CD4-positive, CD25-positive, alpha-beta regulatory T cell (primary cell): ENCODE measurements at places on chromosomes 4 and X.

DNA sequence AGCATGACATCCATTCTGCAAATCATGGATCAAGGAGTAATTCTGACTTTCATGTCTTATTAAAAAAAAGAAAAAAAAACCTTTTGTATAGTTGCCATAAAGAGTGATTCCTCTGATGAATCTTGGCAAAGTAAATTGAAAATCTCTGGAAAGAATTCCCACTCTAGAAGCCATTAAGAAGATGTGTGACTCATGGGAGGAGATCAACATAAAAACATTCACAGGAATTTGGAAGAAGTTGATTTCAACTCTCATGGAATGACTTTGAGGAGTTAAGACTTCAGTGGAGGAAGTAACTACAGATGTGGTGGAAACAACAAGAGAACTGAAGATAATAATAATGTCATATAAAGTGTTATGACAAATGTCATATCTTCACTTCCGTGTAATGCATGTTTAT, 204.2 kb downstream of the PABPC4L start:
- DNase-seq = no peak

GRCh38 chr4:26032142-26032541, 118.1 kb downstream of the SMIM20 start:
- no peak for DNase-seq

DNA sequence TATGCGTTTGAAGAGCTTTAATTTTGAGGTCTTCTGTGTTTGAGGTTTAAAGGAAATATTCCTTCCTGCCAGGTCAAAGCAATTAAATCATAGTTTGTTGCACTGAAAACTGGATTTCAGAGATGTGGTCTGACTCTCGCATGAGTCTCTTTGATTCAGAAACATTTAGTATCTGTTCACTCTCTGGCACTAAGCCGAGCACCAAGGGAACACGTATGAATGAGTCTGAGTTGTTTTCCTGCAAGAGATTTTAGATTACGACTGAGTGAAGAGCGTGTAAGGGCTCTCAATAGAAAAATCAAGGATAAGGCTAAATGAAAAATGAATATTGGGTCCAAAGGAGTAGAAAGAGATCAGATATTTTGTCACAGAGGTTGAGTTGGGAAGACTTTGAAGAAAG, 875.4 kb upstream of the PRKX start:
- DNase-seq = no peak

DNA sequence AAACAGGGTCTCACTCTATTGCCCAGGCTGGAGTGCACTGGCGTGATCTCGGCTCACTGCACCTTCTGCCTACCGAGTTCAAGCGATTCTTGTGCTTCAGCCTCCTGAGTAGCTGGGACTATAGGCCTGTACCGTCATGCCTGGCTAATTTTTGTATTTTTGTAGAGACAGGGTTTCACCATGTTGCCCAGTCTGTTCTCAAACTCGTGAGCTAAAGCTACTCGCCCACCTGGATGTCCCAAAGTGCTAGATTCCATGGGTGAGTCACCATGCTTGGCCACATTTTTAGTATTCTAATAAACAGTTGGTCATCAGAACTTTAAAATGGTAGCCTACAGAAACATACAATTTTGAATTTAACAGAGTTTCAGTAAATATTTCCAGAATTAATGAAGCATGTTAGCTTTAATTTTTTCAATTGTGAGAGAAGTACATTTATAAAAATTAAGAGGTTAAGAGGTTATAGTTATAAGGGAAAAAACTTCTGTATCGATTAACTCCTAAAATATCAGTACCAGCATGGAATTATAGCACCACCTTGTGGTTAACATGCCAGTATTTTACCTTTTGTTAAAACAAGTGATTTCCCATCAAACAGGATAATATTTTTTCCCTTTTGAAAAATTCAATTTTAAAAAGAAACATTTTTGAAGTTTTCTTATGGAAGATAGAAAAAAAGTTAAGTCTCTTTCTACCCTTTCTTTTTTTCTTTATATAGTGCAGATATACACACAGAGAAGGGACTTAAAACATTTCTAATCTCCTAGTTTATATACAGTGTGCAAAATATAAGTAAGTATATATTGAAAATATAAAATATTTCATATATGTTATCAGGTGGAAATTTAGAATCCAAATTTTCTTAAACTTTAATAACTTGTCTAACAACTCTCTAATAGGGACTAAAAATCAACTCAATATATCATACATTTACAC, 35.4 kb downstream of the CEP44 start:
- DNase-seq = peak; percentile 40

GRCh38 chr4:95167805-95168204, 381.0 kb downstream of the UNC5C start:
- no peak for DNase-seq

- no peak for DNase-seq
These were observed 120.2 kb upstream of the PJA1 start for GRCh38 chrX:69285401-69285877.

GRCh38 chrX:55159551-55159950, 60.6 kb upstream of the PAGE5 start:
- peak; percentile 47 for DNase-seq

GRCh38 chrX:19836337-19836736, 51.1 kb downstream of the SH3KBP1 start:
- no peak for DNase-seq

GRCh38 chrX:150362599-150363481, at the start of gene MAMLD1:
MAMLD1 (plus strand) TSS chrX:150363317; CDS start chrX:150445517, 82,200 bp downstream.
- peak; percentile 47 for DNase-seq

GRCh38 chr4:27043200-27043599, 182.6 kb downstream of the STIM2 start:
- no peak for DNase-seq

GRCh38 chr4:110289601-110290100, 91.2 kb upstream of the ELOVL6 start:
- DNase-seq = no peak

- DNase-seq = no peak
These were observed 1.0 kb upstream of the SNCA start for GRCh38 chr4:89837993-89838390.

GRCh38 chr4:181966104-181966551, 277.1 kb upstream of the TENM3 start:
- no peak for DNase-seq

DNA sequence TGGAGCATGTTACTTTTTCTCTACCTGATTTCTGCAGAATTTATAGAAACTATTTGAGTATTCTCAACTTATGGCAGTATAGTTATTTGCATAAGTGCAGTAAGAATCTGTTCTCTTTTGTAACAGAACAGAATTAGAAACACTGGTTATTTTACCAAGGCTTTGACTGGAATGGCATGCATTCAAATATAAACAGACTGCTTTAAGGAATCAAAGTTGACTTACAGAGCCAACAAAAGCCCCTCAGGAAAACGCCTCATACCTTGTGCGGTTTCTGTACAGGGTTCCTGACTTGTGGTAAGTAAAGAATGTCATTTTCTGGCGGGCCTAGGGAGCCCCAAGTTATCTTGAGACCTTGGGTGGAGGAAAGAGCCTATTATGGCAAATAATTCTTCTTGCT, 97.1 kb downstream of the GPR143 start:
- DNase-seq = no peak

GRCh38 chrX:105765691-105766090, 56.6 kb upstream of the NRK start:
- DNase-seq = no peak

- DNase-seq = no peak
These were observed 55.6 kb downstream of the SPATA18 start for GRCh38 chr4:52106660-52107059.

DNA sequence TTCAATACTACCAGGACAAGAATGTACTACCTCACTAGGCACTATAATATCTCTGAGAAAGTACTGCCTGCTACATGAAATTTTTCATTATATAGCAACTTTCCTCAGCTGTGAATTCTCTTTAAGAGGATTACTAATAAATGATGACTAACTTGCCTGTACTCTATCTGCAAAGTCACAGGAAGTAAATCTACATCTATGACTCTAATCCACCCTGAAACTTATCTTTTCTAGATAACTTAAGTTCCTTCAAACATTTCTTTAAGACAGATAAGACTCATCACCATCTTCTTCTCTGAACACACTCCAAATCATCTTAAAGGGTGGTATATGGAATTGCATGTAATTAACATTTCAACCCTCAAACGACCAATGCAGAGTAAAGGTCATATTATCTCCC, 28.8 kb downstream of the RPS6KA3 start:
- DNase-seq = no peak

GRCh38 chrX:71629467-71629866, 11.2 kb upstream of the CXCR3 start:
- DNase-seq = no peak

DNA sequence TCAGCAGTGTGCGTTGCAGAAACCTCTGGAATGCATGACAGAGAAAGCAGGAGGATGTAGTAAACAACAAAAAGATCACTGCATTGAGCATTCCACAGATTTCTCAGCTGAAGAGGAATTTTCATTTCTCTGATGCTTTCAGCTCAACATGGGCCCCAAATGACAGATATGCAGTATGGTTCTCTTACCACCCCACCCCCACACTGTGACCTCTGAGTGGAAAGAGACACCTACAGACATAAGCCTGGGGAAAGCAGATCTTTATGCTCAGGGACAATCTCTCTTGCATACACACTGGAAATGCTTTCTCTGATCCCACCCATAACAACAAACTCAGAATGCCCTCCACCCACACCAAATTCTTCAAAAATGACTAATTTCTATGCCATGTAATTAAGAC, 983.7 kb upstream of the LCORL start:
- DNase-seq = no peak

- DNase-seq = no peak
These were observed 23.2 kb upstream of the GAB1 start for GRCh38 chr4:143313521-143313920.

DNA sequence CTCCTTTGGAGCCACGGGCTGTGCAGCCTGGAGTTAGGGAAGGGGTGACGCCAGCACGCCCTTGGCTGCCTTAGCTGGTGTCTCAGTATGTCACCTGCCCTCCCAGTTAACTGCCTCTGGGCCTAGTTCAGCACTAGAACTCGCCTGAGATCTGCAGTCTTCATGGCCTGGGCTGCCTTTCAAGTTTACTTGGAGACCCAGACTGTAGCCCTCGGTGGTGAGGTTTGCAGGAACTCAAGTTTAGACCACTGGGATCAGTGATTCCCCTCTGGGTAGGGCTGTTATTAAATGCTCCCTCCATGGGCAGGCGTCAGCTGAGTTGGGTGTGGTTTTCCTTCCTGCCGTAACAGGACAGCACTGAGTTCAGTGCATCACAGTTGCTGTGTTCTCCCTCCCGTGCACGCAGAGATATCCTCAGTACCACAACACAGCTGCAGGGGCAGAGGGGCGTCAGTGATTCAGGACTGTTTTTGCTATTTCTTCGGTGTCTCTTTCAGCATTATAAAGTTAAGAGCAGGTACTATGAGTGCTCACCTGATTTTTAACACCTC, 30.5 kb downstream of the PLAC8 start:
- DNase-seq = peak; percentile 78

GRCh38 chr4:24042094-24042493, 152.2 kb upstream of the PPARGC1A start:
- no peak for DNase-seq

DNA sequence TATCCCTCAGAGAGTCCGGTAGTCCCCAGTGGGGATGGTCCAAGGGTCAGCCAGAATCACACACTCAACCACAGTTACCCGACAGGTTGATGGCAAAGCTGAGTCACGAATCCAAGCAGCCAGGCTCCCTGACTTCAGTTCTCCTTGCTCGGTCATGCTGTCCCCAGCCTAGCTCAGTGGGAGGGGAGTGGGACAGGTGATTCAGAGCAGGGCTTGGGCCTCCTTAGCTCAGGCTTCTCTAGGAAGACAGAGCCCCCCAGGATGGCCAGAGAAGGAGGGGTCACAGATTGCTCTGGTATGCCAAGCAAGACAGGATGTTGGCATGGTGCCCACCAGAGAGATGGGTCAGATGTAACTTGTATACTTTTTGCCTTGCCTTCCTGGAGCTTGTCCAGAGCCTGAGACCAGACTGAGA, 66.5 kb downstream of the EFNB1 start:
- DNase-seq = no peak

DNA sequence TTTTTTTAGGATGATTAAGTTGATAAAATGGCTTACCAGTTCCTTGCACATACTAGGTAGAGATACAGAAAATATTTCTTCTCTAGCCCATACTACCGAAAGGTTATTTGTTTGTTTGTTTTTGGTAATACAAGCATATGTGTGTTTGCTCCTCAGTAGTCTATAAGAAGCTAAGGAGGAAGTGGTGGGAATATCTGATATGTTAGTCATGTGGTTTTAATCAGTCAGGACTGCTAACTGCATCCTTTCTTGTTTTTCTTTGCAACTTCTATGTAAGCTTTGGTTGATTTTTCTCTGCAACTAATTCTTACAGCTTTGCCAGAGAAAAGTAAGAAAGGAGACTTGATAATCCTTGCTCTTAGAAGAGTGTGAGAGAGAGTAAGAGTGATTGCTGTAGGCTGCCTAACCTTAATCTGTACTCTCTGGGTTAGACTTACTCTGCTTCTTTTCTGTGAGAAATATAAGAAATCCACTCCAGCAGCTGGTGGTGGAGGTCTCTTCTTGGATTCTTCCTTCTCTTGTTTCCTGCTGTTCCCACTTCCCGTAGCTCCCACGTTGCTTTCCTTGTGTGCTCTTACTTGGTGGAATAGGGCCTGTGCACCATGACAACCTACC, 28.3 kb downstream of the SEPTIN11 start:
- no peak for DNase-seq

GRCh38 chr4:109184491-109184961, 117.9 kb downstream of the COL25A1 start:
- no peak for DNase-seq

- no peak for DNase-seq
These were observed 195.3 kb downstream of the MAML3 start for GRCh38 chr4:139958739-139959098.

- no peak for DNase-seq
These were observed 110.7 kb upstream of the TLR3 start for GRCh38 chr4:185958094-185958747.

GRCh38 chrX:153688506-153688905, 780 bp downstream of the SLC6A8 start:
- no peak for DNase-seq

DNA sequence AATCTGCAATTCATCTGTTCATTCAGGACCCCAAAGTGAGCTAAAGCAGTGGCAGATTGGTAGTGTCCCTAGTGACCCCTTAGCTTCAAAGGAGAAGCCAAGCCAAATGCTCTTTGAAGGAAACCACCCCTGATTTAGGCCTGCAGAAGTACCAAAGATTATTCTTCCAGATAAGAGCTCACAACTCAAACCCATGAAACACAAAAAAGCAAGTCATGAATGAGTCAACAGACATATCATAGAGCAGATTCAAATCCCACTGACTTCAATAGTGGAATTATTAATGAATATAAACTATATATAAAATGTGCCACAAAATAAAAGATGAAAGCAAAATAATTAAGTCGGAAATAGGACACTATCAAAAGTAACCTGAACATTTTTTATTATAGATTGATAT, 197.6 kb downstream of the SCFD2 start:
- no peak for DNase-seq

GRCh38 chr4:99759346-99759984, 57.2 kb upstream of the DAPP1 start:
- DNase-seq = no peak

DNA sequence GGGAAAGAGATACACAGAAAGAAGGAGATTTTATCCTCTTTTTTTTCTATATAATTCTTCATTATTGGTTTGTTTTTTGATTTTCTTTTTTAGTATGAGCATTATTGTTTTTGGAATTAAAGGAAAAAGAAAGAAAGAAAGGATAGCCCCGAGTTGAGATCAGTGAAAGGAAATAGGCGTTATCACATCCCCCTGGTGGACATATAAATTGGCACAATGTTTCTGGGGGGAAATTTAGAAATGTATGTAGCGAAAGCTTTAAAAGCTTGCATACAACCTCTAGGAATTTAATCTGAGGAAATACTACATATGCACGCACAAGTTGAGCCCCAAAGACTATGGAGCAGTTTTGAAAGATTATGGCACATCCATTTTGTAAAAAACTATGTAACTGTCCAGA, 226.3 kb upstream of the LDB2 start:
- DNase-seq = no peak
